ENCODE measurements at places on chromosomes 7 and 10.

GRCh38 chr10:131915990-131916766, 15.4 kb downstream of the PPP2R2D start:
- no peak for DNase-seq

DNA sequence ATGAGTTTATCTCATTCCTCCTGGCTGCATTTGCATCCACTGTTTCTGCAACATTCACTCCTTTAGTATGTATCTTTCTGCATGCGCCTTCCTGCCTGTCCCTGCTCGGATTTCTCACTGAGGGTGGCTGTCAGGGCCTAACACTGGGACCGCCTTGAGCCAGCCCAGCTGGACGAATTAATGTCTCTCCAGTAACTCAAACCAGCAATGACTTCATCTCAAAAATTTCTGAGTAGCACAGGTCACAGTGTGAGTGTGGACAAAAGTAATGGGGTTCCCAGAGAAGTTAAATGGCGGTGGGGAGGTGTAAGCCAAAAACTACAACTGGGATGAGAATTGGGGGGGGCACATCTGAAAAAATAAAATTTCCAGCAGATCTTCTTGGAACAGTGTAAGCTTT, 444.0 kb upstream of the MGMT start:
- DNase-seq, result no peak

DNA sequence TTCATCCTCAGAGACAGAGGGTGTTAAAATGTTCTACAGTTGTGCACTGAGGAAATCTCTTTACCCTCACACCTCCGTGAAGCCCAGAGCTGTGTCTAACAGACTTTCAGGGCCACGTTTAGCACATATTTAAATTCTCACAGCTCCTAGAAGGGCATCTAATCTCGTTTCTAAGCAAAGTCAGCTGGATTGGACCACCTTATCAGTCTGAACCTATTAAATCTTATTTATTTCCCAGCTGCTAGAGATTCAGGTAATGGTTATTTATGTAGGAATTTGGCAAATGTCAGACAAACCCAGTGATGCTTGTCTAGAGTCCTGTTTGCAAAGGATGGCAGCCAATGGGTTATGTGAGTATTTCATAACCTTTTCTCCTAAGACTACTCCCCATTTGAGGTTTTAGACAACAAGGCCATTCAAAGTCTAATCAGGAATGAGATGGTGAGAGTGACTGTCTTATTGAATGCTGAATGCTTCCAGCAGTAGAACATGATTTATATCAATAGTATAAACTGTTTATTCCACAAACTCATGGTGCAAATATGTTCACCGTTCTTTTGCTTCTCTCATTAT, 54.8 kb upstream of the EXOC4 start:
- no peak for DNase-seq

GRCh38 chr10:52951824-52952223, 179.2 kb upstream of the MBL2 start:
- no peak for DNase-seq

DNA sequence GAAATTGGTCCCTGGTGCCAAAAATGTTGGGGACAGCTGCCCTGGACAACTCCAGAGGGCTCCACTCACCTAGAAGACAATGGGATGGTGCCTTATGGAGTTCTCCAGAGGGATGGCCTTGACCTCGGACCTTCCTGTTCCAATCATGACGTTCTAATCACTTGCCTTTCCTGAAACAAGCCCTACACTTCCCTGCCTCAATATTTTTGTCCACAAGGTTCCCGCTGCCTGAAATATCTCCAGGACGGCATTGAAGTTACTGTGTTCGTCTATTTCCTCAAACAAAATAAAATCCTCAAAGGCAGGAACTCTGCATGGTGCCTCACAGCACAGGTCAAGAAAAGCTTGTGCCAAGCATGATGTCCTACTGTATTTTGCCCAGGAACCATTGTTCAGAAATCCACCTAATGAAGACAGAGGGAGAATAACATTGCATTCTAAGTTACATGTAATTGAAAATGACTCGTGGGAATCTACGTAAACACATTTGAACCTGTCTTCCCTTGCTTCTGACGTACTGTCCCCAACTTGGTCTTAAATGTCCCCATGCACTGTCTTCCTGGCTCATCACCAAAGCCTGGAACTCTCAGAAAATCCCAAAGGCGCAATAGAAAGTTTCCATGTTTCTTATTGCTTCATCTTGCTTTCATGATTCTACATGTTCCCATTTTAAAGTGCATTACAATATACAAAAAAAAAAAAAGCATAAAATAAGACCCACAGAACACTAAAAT, 342.3 kb upstream of the NRP1 start:
- DNase-seq, result no peak

DNA sequence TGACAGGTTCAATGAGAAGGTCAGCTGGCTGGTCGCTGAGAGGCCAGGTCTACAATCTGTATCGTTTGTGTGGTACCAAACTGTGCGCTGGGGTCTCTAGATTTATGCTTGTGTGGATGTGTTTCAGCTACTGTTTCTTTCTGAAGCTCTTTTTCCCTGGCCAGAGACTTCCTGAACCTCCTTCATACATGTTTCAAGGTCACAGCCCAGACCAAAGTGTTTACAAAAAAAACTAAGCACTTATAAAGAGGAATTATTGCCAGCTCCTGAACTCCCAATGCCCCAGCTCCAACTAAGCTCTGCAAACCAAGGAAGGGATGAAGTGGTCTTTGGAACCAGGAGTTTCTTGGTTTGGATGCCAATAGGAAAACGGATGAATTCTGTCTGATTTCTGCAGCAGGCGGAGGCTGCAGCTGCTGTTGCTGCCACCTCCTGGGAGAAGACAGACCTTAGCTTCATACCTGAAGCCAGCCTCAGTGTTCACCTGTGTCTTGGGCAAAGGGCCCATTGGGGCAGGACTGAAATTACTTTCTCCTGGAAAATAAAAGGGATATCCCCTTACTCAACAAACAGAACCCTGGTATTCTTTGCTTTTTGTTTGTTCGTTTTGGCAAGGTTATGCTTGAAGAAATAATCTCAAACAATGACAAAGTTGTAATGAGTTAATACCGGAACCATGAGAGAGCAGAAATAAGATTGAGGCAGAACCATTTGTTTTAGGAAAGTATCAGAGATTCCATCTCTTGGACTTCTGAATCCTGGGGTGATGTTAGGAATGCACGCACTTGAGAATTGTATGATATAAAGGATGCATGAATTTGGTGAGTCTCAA, 24.6 kb upstream of the MKLN1 start:
- no peak for DNase-seq

- no peak for DNase-seq
Observed at GRCh38 chr10:133336118-133336576, 549 bp downstream of the CALY start.

DNA sequence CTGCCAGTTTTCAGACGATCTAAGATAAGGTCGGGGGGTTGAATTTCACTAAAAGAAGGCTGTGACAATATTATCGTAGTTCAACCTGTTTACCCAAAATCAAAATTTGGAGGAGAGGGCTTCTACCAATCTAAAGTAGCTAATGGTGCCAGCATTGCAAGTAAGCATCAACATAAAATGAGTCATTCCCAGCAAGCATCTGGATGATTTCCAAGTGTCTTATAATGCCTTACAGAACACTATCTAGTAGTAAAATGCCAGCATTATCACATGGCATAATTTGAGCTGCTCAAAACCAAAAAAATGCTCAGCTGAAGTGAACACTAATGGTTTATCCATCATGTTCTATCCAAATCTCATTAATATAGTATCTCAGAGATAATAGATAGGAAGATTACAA, 1193.9 kb downstream of the DNAJB9 start:
- no peak for DNase-seq

Measured in activated CD8-positive, alpha-beta memory T cell treated with anti-CD3 and anti-CD28 coated beads, Interleukin-2, amount 50 U/mL, for 48 hours (primary cell).